GM19239 (cell line): ENCODE measurements at places on chromosomes 3 and 15.

DNA sequence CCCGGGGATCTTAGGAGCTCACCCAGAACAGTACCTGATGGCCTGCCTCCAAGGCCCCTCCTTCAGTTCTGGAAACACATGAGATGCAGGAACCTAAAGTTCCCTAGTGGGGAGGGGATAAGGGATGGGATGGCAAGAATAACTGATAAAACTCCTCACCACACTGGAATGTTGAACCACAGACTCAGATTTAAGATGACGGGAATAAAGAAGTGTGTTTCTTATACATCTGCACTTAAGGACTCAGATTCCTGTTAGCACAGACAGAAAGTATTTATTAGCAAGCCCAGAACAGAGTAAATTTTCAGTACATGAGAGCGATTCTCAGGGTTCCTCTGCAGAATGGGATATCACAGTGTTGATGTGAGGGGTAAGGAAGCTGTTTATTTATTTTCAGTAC lies 245.2 kb downstream of the TLE3 start:
- DNase-seq, result no peak

DNA sequence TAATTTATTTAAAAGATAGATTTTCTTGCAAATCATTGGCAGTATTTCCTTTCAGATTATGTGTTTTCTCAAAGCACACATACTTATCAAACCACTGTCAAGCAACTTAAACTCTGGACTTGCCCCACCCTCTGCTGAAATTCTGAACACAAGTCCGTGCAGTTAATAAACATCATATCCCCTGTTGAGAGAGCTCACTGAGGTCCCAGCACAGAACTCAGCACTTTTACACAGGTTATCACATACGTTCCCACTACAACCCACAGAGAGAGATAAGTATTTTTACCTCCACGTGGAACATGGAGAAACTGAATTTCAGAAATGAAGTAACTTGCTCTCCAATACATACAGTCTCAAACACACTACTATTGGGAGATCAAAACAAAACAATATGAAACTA lies 267.6 kb upstream of the IGF1R start:
- DNase-seq, result no peak

DNA sequence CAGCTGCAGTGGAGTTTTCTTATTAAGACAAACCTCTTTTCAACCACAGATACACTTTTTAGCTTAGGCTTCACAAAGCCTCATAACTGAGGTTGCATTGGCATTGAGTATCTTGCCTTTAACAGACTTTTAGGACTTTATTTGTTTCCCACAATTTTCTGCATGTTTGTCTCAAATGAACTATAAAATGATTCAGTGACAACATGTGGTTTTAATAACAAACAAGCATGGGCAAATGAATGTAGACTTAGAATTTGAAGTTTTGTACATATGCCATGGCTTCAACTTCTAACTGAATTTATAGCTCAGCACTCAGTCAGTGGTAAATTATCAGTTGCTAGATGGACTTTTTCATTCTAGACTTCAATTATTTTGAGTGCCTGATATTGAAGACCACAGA lies 101.6 kb downstream of the SLC25A26 start:
- DNase-seq, result no peak

DNA sequence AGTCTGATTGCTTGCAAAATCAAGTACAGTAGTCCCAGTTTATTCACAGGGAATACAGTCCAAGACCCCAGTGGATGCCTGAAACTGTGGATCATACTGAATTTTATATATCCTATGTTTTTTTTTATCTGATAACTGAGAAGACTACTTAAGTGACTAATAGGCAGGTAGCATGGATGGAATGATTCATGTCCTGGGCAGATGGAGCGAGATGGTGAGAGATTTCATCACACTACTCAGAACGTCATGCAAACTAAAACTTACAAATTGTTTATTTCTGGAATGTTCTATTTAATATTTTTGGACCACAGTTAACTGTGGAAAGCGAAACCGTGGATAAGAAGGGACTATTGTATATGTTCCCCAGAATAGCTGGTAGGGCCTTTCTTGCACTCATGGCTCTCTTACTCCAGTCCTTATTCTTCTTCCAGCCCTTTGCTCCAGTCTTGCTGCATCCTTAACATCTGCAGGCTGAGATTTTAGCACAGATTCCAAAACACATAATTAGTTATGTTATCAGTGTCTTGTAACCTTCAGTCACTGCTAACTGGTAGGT lies 290.0 kb downstream of the ADAMTSL3 start:
- DNase-seq, result no peak

GRCh38 chr15:78224023-78224411 lies 10.3 kb downstream of the ACSBG1 start:
- no peak for DNase-seq

DNA sequence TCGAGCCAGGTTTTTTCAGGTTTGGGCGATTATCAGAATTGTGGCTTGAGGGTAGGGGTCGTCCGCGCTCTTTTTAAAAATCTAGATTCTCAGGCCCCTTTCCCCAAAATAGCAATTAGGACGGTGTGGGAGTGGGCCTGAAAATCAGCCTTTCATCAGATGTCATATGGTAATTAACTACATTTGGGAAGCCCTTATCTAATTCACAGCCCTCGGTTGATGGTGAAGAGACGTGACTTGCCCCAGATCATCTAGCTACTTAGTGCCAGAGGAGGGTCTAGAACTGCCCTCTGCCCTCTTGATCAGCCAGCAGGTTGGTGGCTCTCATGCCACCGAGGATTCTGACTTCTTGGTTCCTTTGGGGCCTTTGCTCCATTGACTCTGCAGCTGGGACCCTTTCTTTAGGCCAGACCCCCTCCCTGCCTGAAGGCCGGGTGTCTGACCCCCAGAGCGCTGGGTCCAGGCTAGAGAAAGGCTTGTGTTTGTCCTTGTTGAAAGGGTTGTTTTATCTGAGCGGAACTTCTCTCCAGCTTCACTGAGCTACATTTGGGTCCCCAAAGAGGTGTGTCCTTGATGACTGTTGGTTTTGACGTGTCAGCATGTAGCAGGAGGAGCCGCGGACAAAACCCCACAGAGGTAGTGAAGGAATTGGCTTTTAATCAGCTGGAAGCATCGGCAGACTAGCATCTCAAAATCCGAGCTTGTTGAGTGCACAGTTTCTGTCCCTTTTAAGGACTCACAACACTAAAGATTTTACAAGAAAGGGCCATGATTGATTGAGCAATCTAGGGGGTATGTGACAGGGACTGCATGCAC lies 857 bp downstream of the AEN start:
- peak; percentile 45 for DNase-seq

DNA sequence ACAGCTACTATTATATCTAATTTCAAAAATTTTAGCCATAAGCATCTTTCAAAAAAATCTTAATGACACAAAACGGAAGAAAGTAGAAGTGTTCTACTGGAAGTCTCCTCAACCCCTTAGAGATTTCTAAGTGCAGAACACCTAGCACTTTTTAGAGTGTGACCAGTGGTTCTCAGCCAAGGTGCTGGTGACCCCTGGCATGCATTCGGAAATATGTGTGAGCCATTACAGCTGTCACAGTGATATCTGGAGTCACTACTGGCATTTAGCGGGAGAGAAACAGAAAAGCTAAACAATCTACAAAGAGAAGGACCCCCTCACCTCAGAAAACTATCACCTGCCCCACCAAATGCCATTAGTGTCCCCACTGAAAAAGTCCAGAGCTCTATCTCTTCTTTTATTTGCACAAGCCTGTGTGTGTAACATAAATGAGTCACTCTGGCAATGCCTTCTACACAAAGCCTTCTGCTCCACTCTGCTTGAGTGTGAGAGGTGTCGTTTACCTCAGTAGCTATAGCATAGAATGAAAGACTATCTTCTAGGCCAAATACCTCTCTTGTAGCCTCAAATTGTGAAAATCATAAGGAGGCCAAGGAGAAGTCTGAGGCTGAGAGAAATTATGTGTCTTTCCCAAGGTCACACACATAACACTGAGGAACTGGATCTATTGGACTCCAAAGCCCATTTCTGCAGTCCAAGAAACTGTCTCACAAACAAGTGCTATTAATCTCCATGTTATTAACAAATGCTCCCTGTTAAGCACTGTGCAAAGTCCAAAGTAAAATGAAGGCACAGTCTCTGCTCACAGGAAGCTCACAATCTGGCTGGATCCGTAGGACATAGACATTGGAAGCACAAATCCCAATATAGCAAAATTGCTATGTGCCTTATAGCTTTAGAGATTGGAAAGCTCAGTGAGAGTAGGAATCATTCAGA lies 28.5 kb upstream of the KCNMB2 start:
- DNase-seq, result no peak

DNA sequence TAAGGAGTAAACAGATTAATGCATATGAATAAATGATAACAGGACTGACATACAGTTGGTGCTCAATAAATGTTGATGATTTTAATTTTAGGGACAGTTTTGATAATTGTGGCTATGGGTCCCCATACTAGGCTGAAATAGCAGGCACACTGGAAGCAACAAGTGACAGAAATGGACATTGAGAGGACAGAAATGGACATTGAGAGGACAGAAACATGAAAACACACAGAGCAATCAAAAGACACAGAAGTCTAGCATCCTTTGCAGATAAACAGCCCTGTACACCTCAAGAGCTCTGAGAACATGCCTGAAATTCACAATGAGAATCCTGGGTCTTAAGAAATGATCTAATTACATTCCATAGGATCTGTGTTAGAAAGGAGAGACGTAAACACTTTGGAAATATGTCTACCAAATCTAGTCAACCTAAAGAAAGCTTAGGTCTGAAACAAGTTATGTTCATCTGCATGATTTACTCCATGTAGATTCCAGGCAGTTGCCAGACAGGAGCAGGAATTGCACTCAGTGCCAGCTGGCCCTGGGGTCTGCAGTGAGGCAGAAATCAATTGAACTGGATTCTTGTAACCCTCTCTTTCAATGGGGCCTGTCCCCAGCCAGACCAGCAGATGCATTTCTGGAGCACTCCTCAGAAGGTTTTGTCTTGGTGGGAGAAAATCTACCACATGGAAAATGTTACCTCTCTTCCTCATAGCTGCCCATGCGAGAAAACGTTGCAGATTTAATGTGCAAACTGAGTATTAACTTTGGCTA lies 60.3 kb downstream of the SYNM start:
- DNase-seq, result no peak

DNA sequence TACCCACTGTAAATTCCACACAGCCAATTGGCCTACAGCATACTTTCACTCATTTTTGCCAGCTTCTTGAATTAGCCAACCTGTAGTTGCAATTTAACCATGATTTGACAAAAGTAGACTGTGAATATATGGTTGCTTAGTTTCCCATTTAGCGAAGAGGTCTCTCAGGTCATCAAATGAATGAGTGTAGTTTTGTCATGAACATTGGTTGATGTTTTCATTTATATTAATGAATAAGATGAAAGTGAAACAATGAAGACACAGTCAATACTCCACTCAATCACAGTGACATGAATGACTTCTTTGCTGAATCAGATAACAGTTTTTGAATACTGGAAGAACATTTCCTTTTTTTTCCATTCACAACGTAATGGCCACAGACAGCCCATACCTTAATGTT lies 15.3 kb upstream of the FAM3D start:
- no peak for DNase-seq

- no peak for DNase-seq
Measured at GRCh38 chr15:95988574-95988887, 342.0 kb upstream of the NR2F2 start.

DNA sequence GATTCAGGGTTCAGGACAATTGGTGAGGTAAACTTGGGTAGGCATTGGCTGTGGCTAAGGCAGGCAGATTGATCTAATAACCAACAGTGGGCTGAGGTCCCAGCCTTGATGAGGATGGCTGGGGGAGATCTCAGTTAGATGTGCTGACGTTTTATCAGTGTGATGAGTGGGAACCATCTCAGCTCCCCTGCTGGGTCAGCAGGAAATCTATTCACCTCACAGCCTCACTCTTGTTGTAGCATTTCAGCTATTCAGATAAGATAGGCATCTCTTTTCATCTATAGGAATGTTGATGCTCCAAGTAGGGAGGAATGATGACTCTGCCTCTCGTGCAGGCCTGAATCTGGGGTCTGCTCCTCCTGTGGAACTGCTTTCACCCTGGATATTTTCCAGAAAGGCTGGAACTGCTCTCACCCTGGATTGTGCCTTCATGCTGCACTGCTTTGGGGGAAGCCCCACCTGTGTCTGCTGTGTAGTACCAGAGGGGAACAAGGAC lies 973.7 kb downstream of the NSUN3 start:
- no peak for DNase-seq

- DNase-seq, result no peak
Measured at GRCh38 chr3:127720161-127720823, 47.5 kb downstream of the ABTB1 start.

- no peak for DNase-seq
Measured at GRCh38 chr15:100438570-100438969, 90.2 kb downstream of the CERS3 start.

GRCh38 chr3:42608581-42608980 lies 8.1 kb downstream of the NKTR start:
- DNase-seq, result no peak

DNA sequence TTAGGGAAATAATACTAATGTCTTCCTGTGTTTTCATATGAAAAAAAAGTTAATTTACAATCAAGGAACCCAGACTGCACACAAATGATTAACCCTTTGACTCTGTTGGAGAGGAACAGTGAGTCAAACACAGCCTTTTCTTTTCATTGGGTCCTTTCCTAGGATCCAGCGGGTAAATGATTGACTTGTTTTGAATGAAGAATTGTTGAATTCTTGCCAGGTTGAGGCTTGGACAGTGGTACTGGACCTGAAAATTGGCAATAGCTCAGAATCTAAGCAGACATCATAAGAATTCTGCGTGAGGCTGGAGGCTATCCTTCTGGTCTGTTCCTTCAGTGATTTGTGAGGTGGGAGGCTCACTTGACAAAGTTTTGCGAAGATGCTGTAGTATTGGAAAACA lies 143.0 kb downstream of the RYR3 start:
- no peak for DNase-seq

GRCh38 chr3:57133157-57133556 lies 32.0 kb downstream of the IL17RD start:
- DNase-seq, result no peak

DNA sequence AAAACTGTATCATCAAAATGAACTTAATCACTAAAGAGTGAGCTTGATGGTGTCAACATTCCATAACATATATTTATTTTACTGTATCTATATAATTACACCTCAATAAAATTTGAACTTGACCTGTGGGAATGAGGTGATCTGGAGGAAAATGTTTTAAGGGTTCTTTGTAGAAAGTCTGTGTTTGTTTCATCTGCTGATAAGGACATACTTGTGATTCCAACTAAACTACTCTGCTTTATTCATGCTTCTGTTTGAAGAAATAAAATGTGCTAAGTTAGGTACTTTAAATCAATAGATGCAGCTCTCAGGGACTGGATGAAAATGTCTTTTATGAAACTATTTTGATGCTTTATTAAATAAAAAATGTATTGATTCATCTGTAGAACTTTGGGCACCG lies 11.6 kb upstream of the PLOD2 start:
- DNase-seq, result no peak

DNA sequence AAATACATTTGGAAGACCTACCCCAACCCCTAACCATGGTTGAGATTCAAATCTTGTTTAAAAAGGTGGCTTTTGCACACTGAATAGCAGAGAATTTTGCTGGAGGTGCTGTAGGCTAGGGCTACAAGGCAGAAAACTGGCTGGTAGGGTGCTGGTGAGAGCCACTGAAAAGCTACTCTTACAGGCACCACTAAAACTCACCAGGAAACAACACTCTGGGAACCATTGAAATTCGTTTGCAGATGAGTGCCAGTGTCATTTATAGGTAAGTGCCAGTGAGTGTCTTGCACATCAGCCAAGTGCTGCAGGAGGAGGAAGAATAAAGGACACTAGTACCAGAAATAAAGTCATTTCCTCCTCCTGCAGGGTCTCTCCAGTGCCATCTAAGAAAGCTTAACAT lies 610.2 kb downstream of the ZNF385D start:
- no peak for DNase-seq
